ENCODE measurements at places on chromosomes 3 and 15.
A peak's percentile ranks its signal among the peaks of the same experiment; 100 is the strongest.

- no peak for DNase-seq
Observed at GRCh38 chr3:43755516-43756200, 64.9 kb downstream of the ABHD5 start.

DNA sequence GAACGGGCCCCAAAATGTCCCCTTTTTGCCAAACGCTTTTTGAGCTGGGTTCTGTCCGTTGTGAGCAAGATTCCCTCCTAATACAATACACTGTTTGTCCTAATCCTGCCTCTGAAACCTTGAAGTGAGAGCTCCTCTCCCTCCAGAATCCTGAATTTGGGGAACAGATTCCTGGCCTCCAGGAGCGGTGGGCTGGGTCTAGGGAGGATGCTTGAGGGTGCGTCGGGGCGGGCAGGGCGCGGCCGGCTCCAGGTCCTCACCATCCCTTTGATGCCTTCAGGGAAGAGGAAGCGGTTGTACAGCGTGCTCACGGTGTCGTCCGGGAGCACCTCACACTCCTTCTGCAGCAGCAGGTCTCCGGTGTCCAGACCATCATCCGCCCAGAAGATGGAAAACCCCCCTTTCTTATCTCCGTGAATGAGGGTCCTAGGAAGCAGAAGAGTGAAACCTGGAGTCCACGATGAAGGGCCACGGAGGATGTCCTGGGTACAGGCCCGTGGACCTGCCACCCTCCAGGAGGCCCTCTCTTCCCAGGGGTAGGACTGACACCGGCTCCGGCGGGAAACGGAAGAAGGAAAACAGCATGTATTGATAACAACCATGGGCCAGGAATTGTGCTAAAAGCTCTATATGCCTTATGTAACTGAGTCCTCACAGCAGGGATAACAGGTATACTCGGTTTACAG lies 23.2 kb downstream of the ALDH1L1 start:
- no peak for DNase-seq

- DNase-seq: no peak
Observed at GRCh38 chr15:62935300-62936081, 107.1 kb upstream of the TPM1 start.

GRCh38 chr3:17129556-17129955 lies 244.8 kb downstream of the PLCL2 start:
- DNase-seq: no peak

- DNase-seq: peak; percentile 30
Observed at GRCh38 chr3:16928386-16929132, 43.8 kb downstream of the PLCL2 start.

DNA sequence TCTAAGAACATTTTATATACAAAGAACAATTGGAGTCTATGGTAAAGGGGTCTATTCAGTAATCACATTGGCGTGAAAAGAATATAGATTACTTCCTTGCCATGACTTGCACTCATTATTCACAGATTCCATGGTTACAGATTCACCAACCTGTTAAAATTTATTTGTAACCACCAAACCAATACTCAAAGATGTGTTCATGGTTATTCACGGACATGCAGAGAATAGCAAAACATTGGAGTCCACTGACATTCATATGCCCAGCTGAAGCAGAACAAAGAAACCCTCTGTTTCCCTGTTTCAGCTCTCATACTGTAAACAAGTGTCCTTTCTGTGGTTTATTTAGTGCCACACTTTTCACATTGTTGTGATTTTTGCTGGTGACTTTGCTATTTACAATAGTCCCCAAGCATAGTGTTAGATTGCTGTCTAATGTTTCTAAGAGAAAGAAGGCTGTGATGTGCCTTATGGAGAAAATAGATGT lies 185.8 kb upstream of the TTC14 start:
- DNase-seq: no peak

DNA sequence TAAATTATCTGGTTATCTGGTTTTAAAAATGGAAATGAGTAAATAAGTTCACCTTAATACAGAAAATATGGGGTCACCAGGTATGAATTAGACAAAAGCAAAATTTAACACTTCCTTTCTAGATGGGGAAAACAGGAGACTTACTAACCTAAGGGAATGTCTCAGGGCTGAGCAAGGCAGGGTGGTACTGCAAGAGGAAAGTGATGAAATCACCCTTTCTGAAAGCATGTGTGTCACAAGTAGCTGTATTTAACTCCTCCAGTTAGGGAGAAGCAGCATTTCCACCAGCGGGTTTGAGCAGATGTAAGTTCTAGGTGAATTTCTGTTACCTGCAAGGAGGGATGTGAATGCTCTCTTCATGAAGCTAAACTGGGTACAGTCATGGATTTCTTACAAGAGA lies 629.1 kb downstream of the MECOM start:
- peak; percentile 60 for DNase-seq

Data from fibroblast of mammary gland (primary cell).